ENCODE measurements at places on chromosomes 5 and 9.

GRCh38 chr5:97752871-97753270 is 569.8 kb upstream of the RIOK2 start:
- H3K4me1 ChIP-seq: no peaks in the 10 kb centered on the region
- DNase-seq: no peak
- H3K27ac ChIP-seq: no peak overlapping the region
- H3K27me3 ChIP-seq: no peaks in the 10 kb centered on the region

- peaks cover 4% of the 10 kb centered on the region for H3K4me1 ChIP-seq
- H3K27ac ChIP-seq: no peak overlapping the region
- peaks cover 3% of the 10 kb centered on the region for H3K27me3 ChIP-seq
- no peaks in the 10 kb centered on the region for H3K36me3 ChIP-seq
- no peak for DNase-seq
- no peak overlapping the region for H3K4me3 ChIP-seq
These were observed 101.8 kb upstream of the LARP1 start for GRCh38 chr5:154653418-154653763.

DNA sequence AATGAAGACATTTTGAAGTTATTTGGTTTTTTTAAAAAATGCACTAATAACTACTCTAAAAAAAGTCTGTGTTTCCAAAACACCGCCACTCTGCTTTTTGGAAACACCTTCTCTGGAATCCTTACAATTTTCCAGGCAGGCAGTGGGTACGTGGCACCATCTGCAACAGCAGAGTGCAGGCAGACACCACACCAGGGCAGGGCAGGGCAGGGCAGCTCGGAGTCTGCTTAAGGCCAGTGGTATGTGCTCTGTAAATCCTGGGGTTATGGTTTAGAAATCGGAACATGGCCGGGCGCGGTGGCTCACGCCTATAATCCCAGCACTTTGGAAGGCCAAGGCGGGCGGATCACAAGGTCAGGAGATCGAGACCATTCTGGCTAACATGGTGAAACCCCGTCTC is 97.6 kb downstream of the TLE1 start:
- no peak overlapping the region for H3K4me3 ChIP-seq
- H3K27ac ChIP-seq: no peak overlapping the region
- no peaks in the 10 kb centered on the region for H3K27me3 ChIP-seq
- no peaks in the 10 kb centered on the region for H3K4me1 ChIP-seq

- DNase-seq: no peak
- no peak overlapping the region for H3K4me3 ChIP-seq
- H3K27me3 ChIP-seq: no peaks in the 10 kb centered on the region
- H3K36me3 ChIP-seq: no peaks in the 10 kb centered on the region
- no peaks in the 10 kb centered on the region for H3K4me1 ChIP-seq
These were observed 815.0 kb downstream of the CDH18 start for GRCh38 chr5:19172926-19173470.

- H3K4me1 ChIP-seq: no peaks in the 10 kb centered on the region
- H3K27me3 ChIP-seq: no peaks in the 10 kb centered on the region
- no peak for DNase-seq
- no peak overlapping the region for H3K4me3 ChIP-seq
These were observed 273.6 kb downstream of the PTPRD start for GRCh38 chr9:10339152-10339551.

DNA sequence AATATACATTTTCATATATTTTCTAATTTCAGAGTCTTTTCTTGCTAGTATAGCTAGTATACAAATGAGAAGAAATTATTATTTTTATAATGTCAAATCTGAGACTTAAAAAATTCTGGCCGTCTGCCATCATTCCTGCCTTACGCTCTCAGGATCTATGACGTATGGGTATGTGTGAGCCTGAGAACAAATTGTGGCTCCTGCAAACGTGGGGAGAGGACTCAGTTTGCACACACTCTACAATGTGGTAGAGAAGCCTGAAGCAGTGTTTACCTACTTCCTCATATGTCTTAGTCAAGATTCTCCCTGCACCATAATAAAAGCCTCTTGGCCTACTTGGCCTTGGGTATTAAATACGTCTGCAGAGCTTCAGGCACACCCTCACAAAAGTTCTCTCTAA is 825.4 kb downstream of the SEMA5A start:
- no peak overlapping the region for H3K27ac ChIP-seq
- no peaks in the 10 kb centered on the region for H3K4me1 ChIP-seq
- H3K27me3 ChIP-seq: no peaks in the 10 kb centered on the region
- no peak overlapping the region for H3K4me3 ChIP-seq
- DNase-seq: no peak
- no peaks in the 10 kb centered on the region for H3K36me3 ChIP-seq

GRCh38 chr9:5357431-5358105 is 17.9 kb upstream of the RLN1 start:
- no peaks in the 10 kb centered on the region for H3K27me3 ChIP-seq
- H3K36me3 ChIP-seq: peaks cover 23% of the 10 kb centered on the region
- H3K4me3 ChIP-seq: no peak overlapping the region

DNA sequence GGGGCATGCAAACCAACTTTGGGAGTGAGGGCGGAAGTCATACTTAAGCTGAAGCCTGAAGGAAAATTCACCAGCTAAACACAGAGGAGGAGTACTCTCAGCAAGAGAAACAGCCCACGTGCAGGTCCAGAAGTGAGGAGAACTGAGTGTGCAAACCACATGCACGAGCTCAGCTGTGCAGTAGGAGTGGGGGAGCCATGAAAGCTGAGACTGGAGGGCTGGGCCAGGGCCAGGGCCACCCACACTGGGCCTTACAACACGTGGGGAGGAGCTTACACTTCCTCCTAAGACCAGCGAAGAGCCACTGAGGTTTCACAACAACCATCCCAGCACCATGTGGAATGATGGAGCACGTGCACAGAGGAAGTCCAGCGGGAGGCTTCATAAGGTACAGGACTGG is 9.3 kb upstream of the WWC1 start:
- no peaks in the 10 kb centered on the region for H3K36me3 ChIP-seq
- no peak overlapping the region for H3K4me3 ChIP-seq
- H3K27ac ChIP-seq: no peak overlapping the region
- no peak for DNase-seq

DNA sequence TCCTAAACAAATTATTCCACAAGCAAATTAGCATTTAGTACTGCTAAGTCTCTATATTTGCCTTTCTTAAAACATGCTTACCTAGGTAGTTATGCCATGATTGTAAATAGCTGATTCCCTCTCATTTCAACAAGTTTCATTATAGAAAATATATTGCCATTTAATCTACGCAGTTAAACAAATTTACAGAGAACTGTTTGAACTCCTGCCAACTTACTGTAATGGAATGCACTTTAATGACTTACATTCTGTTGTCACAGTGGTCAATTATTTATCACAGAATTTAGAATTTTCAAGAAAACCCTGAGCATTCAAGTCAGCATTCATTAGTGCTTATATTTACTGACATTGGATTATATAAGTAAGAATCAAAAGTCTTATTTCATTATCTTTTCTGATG is 19.6 kb downstream of the SLC38A9 start:
- peaks cover 14% of the 10 kb centered on the region for H3K4me1 ChIP-seq
- no peak for DNase-seq
- no peaks in the 10 kb centered on the region for H3K27me3 ChIP-seq
- H3K36me3 ChIP-seq: peaks cover 14% of the 10 kb centered on the region
- H3K4me3 ChIP-seq: no peak overlapping the region
